CD4-positive, alpha-beta T cell treated with Interferon gamma for 1 hour (primary cell): ENCODE measurements at places on chromosomes 6 and 20.
A peak's percentile ranks its signal among the peaks of the same experiment; 100 is the strongest.

- peak; percentile 78 for DNase-seq
Measured at GRCh38 chr6:2857580-2858337, 16.1 kb upstream of the SERPINB1 start.

GRCh38 chr20:4113615-4114603, 98.6 kb upstream of the RNF24 start:
- no peak for DNase-seq

DNA sequence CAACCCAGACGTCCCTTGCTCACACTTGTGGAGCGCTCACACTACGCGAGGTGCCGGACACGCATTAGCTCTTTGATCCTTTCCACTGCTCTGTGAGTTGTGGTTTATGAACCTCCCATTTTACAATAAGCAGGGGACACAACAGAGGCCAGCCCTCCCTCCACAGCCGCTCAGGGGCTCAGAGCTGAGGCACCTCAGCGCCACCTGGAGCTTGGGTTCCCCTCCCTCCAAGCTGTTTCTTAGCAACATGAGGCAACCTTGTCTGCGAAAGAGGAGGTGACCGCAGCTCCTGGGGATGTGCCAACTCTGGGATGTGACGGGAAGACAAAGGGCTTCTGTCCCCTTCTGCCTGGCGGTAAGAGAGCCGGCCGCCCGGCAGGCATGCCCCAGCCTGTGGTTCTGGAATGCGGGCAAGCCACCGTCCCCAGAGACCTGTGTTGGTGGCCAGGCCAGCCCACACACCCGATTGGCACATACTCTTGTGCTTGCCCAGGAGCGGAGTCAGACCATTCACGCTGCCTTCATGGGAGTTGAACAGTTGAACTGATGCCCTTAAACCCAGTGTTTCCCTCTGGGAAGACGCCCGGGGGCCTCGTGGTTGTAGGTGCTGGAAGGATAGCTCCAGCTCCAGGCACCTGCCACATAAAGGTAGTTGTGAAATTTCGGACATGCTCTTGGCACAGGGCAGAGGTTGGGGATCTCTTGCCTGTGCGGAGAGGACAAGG, 44.5 kb downstream of the RBM38 start:
- DNase-seq: peak; percentile 58

GRCh38 chr20:59668926-59669850, 64.8 kb downstream of the PHACTR3 start:
- no peak for DNase-seq

DNA sequence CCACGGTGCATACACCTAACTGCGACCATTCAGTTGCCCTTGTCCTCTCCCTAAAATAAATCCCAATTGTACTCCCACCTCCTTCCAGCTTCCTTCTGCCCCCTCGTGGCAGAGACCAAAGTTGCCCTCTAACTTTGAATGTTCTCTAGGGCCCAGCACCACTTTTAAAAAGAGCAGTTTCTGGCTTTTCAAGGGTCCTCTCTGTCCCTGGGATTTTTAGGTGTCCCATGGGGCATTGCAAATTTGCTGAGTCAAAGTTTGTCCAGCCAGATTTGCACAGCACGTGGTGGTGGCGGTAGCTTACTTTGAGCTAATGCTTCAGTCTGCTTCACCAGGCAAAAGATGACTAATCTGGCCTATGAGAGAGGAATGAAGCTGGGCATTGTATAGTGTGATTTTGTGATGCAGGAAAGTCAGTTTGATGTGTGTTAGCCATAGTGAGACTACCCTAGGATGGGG, 100.2 kb downstream of the PERP start:
- DNase-seq: no peak

DNA sequence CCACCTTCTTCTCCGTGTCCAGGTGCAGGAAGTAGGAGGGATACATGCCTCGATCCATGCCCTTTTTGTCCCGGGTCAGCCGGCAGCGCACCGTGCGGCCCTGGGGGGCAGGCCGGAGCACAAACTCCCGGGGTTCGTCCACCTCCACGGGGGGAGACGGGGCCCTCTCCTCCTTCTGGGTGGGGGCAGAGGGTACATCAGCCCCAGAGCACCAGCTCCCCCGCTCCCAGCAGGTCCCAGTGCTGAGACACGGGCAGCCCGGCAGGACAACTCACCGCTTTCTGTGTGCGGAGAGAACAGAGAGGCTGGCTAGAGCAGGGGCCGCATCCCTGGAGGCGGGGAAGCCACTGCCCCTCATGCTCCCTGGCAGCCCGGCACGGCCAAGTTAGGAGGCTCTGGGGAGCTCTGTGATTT, 6.7 kb downstream of the TULP1 start:
- DNase-seq: no peak

DNA sequence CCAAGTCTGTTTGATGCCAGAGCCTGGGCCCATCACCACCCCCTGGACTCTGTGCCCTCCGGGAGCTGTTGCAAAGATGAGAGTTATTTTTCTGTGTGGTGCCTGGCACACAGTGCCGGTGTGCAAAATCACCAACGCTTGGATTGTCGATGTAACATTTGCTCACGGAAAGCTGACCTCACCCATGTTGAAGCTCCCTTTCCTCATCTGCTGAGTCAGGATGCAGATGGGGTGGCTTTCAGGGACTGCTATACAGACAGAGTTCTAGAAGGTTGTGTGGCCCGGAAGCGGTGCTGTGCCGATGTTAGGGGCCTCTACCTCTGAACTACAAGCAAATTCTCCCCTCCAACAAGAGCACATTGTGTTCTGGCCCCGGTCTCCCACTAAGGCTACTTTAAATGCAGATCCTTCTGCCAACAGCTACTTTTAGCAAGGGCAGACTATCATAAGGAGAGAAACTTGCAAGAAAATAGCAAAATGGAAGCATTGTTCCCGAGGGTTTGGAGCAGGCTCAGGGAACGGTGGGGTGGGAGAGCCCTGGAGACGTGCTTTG, 34.0 kb downstream of the EYA2 start:
- no peak for DNase-seq

- no peak for DNase-seq
Measured at GRCh38 chr6:151293688-151294016, 53.9 kb downstream of the AKAP12 start.

GRCh38 chr6:159267165-159267564, 98.0 kb downstream of the FNDC1 start:
- no peak for DNase-seq

DNA sequence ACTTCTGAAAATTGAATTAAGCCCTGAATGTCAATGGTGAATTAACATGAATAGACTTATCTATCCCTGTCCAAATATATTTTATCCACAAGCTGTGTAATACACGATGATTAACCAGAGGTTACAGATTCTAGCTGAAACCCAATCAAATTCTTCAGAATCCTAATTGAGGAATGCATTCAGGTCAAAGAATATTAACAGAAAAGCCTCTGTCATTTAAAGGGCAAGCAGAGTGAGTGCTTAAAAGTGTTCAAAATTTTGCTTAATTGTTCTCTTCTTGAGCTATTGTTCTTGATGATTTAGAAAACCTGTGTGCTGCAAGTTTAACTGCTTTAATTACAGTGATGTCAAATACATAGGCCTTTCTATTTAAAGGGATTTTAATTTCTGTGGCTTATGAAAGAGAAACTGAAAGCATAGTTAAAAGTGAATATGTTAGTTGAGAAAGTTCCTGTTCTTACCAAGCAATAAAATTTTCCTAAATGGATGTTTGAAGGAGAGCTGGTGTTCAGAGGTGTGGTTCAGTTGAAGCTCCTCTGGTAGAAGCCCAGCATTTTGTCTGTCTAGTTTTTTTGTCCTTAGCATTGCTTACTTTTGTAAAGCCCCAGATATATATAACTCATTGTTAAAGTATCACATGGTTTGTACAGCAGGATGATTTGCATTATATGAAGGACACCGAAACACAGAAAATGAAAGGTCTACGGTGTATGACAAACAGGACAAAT, 466.3 kb upstream of the PLCB4 start:
- DNase-seq: no peak

- no peak for DNase-seq
Measured at GRCh38 chr20:22465622-22466446, 118.5 kb downstream of the FOXA2 start.

DNA sequence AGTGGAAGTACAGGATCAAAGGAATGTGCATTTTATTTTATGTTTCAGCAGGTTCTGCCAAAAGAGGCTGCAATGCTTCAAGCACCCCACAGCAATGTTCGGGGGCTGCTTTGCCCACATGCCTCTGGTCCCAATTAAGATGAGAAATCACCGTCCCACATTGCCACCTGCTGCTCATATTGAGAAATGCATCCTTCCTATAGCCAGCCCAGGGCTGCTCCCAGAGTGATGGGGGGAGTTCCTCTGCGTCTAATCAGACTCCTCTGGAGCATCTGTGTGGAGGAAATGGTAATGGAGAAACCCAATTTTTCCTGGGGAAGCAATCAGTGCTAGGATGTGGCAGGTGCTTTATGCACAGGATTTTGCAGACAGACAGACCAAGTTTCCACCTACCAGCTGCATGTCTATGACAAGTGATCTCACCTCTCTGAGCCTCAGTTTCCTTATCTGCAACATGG, 33.7 kb downstream of the PTGIS start:
- peak; percentile 37 for DNase-seq

- no peak for DNase-seq
Measured at GRCh38 chr6:10112871-10113549, 301.9 kb downstream of the TFAP2A start.

DNA sequence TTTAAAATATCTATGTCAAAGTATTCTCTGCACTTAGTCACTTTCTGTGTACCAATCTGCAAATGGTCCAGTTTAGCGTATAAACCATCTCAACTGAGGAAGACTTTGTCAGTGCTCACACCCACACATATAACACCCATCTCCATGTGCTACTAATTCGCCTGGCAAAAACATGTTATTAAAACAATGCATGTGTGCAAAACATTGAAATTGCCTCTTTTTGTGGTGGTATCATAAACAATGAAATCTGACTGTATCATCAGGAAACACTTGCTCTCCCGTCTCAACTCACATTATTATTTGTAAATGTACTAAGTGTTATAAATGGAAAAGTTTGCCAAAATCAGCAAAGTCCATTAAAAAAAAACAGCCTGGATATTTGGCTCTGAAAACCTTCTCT, 105.9 kb upstream of the FOXC1 start:
- no peak for DNase-seq

GRCh38 chr6:167306401-167306998, 15.4 kb downstream of the UNC93A start:
- no peak for DNase-seq

- no peak for DNase-seq
Measured at GRCh38 chr6:129785756-129786135, 75.4 kb downstream of the TMEM244 start.

GRCh38 chr6:82337688-82338257, 25.8 kb upstream of the TPBG start:
- DNase-seq: no peak

GRCh38 chr6:121506761-121507754, 71.6 kb downstream of the GJA1 start:
- no peak for DNase-seq

- no peak for DNase-seq
Measured at GRCh38 chr6:30443657-30444450, 45.5 kb upstream of the HLA-E start.

DNA sequence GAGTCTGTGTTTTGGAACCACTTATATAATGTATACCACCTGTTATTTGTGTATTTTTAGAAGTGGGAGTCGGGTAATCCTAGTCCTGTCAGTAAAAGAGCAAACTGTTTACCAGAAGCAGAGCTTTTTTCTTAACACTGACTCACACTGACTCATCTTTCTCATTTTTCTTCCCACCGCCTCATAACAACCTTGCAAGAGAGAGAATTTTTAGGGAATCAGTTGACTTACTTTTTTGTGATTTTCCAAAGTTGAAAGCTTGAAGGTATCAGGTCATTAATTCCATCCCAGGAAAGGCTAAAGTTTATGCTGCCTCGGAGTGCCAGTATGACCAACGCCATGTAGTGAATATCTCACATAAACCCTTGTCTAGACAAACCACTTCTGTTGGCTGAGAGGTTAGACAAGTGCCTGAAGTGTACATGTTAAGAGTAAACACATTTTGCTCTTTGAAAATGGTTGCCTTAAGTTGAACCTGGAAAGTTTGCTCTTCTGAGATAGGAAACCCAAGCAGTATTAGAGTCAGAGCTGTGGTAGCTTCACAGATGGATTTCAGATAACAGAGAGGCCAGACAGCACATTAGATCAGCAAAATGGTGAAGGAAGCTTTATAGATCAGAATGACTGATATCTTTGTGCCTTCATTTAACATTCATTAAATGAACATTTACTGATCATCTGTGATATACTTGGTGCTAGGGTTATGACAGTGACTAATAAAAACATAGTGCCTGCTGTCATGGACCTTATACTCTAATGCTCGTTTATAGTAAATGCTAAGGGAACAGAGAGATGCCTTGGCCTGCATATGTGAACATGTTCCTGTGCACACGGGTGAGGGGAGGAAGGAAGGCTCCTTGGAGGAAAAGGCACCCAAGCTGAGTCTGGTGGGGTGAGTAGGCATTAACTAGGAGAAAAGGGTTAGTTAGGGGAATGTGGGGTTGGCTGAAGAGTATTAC, 29.1 kb upstream of the PKIG start:
- no peak for DNase-seq

DNA sequence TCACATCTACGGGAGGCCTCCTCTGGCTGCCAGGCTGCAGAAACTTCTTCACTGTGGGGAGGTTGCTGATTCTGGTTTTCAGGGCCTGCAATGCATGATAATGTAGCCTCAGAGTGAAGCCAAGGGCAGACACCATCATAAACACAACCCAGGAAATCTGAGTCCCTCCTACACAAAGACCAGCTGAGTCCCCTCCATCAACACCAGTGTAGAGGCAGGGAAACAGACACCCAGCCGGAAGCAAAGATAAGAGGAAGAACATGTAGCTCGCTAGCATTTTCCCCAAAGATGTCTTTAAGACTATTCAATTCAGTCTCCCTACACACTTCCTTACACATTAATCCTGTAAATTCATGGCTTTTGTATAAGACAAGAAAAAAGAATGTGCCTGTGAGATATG, 23.6 kb downstream of the GSTA2 start:
- no peak for DNase-seq

GRCh38 chr6:20706238-20706938, 172.1 kb downstream of the CDKAL1 start:
- DNase-seq: no peak

DNA sequence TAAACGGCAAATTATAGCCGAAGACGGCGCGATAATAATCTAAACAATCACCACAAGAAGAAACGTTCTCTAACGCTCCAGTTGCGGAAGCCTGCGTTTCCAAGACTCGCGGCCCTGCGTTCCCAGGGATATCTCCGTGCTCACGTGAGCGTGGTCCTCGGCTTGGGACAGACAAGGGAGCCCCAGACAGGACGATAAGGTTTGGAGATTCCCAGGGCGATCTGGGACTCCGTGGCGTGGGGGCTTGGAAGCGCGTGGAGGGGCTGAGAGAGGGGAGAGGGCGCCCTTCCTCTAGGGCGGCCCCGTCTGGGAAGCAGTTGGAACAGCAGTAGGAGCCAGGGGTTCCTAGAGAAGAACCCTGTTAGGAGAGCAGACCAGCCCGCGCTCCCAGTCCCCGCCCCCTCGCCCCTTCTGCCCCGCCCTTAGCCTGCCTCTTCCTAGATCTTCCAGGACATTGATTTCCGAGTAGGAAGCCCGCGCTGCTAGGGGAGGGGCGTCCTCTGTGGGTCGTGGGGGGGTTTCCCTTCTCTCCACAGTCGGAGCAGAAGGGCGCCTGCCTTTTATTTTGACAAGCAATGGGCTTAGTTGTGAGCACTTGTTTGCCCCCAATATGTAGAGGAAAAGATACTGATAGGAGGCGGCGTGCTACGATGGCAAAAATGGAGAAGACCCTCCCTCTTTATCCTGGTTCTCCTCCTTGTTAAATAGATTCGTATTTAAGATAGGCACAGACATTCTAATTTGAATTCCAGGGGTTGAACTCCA, 10.6 kb downstream of the NRN1 start:
- no peak for DNase-seq
